Hematopoietic multipotent progenitor cell treated with erythropoietin and hydrocortisone succinate and interleukin-3 and kit ligand, for 17 days (in vitro differentiated cells): ENCODE measurements at places on chromosomes 3 and 15.
A peak's percentile ranks its signal among the peaks of the same experiment; 100 is the strongest.

GRCh38 chr3:133157716-133158115 is 119.5 kb downstream of the TMEM108 start:
- no peak for DNase-seq

GRCh38 chr3:71564361-71564760 is 19.2 kb downstream of the FOXP1 start:
- DNase-seq = no peak

GRCh38 chr3:134325706-134326105 is 48.5 kb downstream of the AMOTL2 start:
- no peak for DNase-seq

DNA sequence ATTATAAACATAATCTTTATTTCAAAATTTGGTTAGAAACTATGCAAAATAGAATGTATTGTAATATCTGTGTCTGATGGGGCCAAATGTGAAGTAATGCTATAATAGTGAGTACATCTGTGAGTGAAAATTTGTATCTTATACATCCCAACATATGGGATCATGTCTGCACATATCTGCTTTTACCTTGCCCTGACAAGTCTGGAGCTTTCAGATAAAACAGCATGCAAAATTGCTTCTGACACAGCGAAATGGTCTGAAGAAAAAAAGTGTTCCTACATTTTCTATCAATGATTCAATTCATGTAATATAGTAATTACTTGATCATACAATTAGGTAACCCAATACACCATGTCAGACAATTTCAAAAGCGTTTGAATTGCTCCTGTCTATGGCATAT is 58.1 kb upstream of the P3H2 start:
- DNase-seq = peak; percentile 18

- no peak for DNase-seq
These were observed 170.5 kb downstream of the VPS13C start for GRCh38 chr15:61889706-61890105.

DNA sequence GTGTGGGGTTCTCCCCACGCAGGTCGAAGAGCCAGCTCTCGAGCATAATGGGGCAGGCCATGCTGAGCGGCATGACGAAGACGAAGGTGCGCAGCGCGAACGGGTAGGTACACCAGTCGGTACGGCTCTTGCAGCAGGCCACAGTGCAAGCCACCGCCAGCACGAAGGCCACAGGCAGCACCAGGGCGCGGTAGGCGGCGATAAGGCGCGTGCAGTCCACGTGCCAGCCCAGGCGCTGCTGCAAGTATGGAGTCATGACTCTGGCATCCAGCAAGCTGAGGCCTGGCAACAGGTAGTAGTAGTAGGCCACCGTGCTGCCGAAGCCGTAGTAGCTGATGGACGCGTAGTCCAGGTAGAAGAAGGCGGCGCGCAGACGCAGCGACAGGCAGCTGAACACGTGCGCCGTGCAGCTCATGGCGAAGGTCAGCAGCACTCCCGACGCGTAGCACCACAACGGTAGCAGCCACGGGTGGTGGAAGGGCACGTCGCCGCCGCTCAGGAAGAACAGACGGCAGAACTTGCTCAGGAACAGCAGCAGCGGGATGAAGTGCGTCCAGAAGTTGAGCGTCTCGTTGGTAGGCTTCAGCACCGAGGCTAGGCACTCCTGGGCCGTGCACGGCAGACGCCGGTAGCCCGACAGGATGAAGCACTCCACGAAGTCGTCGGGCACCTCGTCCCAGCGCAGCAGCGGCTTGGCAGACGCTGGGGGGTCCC is 797 bp downstream of the PAQR9 start:
- peak; percentile 52 for DNase-seq

DNA sequence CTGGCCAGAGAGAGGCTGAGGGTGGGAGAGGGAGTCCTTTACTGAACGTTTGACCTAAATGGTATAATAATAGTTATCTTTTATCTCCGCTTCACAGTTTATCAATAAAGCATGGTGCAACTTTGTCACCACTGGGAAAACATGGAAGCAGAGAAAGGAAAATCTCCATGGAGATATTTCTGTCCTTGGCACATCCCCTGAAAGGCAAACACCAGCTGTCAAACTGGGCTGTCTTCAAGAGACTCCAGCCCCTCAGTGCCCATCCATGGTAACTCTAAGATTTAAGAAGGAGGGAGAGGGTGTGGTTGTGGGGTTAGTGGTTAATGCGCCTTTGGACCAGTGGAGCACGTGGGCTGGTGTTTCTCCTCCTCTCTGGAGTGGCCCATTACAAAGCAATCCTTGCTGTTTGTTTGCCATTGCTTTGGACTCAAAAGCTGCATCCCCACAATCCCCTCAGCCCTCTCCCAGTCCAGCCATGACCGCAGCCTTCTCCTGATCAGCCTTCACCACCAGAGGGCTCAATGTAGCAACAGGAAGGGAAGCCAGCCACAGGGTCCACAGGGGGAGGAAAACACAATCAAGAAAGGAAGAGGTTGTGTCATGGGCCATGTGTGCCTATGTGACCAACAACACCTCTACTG is 38.2 kb upstream of the FAM174B start:
- DNase-seq = no peak

- no peak for DNase-seq
These were observed 18.3 kb downstream of the ABHD5 start for GRCh38 chr3:43709022-43709421.

DNA sequence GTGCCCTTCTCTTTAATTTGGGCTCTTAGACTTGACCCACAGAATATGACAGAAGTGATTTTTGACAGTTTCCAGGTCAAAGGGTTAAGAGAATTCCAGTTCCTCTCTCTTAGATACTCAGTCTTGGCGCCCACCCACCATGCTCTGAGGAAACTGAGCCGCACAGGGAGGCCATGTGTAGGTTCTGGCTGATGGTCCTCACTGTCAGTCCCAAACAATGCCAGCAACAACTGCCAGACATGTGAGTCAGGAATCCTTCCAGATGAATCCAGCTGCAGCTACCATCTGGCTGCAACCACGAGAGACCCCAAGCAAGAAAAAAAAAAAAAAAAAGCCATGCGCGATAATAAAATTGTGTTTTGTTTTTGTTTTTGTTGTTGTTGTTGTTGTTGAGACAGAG is 326.6 kb downstream of the MAGI1 start:
- no peak for DNase-seq

DNA sequence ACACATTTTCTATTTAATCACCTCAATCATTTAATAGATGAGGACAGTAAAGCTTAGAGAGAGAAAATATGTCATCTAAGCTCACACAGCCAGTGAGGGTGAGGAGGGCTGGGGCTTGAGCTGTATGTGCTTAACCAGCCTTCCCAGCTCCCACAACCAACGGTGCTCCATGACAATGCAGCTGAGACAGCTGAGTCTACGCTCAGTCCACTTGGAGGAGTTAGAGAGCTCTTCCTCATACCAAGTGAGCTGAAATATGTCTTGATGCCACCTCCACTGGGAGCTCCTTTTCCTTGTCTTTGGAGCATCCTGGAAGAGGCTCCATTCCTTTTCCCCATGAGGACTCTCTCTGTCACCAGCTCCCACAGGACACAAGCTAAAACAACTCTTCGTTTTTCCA is 9.3 kb downstream of the HOMER2 start:
- DNase-seq = no peak

GRCh38 chr15:52105846-52106245 is 6.7 kb downstream of the BCL2L10 start:
- no peak for DNase-seq

DNA sequence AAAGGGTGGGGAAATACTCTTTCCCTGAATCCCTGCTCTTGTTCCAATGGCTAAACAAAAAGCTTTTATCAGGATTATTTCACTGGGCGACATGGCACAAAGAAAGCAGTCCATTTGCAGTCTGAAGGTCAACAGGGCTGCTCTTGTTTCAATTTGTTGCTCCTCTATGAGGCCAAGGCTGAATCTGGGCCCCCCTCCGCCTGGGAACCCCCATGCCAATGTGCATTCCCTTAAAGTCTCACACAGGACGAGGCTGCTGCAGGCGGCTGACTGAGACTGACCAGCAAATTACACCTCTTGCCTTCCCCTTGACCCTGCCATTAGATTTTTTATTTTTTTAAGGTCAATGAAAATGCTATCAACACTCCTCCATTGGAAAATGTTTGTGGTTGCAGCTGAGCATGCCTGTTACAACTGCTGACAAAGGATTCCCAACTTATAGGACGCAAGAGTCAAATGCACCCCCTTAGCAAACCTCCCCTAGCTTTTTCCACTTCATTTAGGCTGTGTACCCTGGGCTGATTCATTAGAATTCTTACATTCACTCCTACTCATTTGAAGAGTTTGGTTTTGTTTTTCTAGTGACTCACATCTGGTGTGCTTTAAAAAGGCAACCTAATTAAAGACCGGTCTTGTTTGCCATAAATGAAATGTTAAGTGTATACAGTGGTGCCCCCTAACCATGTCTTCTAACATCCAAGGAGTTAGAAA is 60.8 kb upstream of the ARHGEF3 start:
- DNase-seq = no peak

GRCh38 chr3:124034844-124035152 is 42.9 kb upstream of the ROPN1 start:
- DNase-seq = no peak

GRCh38 chr3:190194506-190194905 is 73.8 kb upstream of the P3H2 start:
- no peak for DNase-seq

DNA sequence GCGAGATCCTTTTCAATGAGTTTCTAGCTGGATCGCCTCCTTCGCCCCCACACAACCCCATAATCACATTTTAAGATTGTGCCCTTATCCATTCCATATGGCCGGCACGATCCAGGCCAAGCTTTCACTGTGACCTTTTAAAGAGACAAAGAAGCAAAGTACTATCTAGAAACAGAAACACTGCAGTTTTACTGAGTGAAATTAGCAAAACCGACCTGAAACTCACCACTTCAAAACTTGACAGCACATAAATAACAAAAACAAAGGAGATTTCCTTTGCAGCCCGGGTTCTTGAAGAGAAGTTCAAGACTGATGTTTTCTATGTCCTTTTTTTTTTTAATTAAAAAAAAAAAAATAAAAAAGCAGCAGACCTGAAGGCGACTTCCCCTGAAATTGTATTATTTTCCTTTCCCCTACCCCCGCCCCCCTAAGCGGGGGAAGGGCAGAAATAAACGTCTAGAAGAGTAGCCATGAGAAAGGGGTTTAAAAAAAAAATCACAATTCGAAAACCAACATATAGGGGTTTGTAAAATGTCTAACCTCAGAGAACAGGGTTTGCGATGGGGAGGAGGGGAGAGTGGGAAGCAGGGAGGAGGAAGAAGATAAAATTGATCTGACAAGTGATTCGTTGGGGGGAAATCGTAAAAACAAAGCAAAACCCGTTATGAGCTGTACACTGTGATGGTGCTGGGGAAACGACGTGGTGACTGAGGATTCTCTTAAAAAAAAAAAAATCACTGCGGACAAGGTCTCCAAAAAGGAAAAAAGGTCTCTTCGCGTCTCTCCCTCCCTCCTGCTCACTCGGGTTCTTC is 1.5 kb downstream of the SATB1 start:
- DNase-seq = peak; percentile 56

DNA sequence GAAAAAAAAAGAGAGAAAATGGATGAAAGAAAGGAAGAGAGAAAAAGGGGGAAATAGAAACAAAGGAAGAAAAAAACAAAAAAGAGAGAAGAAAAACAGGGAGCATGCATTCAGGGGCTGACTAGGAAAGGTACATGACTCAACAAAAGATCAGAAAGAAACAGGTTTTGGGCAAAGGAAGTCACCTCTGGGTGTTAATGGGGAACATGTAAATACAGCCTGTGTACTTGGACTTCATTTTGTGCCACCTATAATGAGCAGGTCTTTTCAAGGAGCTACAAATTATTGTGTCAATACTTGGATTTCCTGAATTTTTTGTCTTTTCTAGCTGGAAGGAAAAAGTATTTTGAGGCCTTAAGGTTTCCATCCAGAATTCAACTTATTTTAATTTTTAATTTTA is 53.4 kb upstream of the CCDC50 start:
- no peak for DNase-seq

DNA sequence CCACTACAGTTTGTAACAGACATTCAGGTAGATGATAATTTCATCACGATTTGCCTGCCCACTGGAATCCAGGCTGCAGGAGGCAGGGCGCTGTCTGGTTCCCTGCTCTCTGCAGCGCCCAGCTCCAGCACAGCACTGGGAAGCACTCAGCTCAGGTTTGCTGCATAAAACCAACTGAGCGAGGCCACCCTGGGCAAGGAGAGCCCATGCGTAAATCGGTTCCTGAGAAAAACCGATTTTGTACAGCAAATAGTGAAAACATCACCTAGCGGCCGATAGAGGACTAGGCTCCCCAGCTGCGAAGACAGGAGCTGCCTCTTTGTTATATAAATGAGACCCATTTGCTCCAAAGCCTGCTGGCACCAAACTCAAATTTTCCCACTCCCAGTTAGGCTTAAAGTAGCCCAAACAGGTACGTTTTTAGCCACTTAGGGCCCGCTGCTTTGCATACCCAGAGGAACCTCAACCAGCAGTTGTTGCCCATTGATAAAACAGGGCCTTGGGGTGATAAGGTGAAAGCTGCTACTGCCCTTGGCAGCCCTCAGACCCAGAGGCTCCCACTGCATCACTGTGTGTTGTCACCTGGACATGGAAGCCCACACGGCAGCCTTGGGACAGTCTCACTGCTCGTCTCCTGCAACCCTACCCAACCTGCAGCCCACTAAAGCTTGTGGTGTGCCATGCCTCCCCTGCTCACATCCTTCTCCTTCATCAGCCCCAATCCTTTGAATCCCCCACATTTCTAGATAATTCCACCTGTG is 47.5 kb downstream of the ALDH1L1 start:
- DNase-seq = no peak

DNA sequence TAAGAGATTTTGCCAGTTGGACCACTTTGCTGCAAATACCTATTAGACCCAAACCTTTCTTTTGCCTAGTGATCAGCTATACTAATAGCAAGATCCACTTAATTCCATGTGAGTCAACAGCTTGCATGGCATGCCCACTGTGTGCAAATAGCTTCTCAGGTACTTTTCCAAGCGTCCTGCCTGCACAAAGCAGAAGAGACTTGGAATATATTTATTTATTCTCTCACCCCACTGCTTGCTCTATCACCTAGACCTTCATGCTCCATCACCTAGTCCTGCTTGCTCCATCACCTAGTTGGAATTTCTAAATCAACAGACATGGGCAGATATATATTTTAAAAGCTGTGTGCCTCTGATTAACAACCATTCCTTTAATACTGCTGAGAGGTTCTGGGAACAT is 47.6 kb downstream of the MBNL1 start:
- no peak for DNase-seq

GRCh38 chr3:173857154-173857553 is 459.6 kb downstream of the NLGN1 start:
- no peak for DNase-seq

DNA sequence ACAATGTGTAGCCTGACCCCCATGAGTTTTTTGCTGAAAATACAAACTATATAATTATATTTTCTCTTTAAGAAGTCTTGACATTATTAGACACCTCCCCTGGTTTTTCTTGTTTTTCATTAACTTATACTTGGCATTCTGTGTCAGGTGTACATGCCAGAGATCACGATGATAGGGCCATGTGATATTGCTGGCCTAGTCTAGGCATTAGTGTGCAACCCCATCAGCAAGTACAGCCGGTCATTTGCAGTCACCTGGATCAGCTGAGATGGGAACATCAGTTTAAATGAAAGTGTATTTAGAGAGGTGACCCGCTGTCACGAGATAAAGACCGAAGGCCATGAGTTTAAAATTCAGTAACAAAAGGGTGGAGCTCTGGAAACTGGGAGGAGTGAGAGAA is 12.6 kb upstream of the SPPL2A start:
- DNase-seq = no peak
